ENCODE measurements at places on chromosomes 11 and 22. TPM values are rescaled to one million over a fixed set of nuclear protein-coding genes. Genes with fewer than 3 reads are reported as not detected.
A peak's percentile ranks its signal among the peaks of the same experiment; 100 is the strongest.

GRCh38 chr11:86081455-86081854 is 12.6 kb upstream of the PICALM start:
- H3K27me3 ChIP-seq, result no peaks in the 10 kb centered on the region
- H3K4me3 ChIP-seq, result no peak overlapping the region
- DNase-seq, result no peak

- H3K27ac ChIP-seq, result no peak overlapping the region
- DNase-seq, result no peak
- H3K36me3 ChIP-seq, result no peaks in the 10 kb centered on the region
These were observed 29.0 kb downstream of the CSNK2A3 start for GRCh38 chr11:11324090-11324489.

DNA sequence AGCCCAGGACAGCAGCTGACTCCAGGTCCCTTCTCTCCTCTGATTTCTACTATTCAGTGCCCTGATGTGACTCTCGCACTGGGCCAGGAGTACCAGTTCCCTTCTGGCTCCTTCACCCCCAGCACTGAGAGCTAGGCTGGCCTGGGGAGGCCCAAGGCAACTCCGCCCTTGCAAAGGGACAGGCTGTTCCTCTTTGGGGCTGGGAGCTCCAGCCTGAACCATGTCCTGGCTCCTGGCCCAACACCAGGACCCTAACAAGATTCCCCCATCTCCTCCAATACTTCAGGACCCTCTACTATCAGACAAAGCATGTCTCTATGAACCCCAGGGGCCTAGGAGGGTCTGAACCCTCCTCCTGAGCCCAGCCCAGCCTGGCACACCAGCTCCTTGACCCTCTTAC is 12.5 kb downstream of the CREB3L1 start:
- H3K4me3 ChIP-seq, result no peak overlapping the region
- H3K36me3 ChIP-seq, result no peaks in the 10 kb centered on the region
- peak; percentile 36 for DNase-seq
- peak overlapping the region; percentile 2 for H3K27ac ChIP-seq
- no peaks in the 10 kb centered on the region for H3K27me3 ChIP-seq
- peaks cover 50% of the 10 kb centered on the region for H3K4me1 ChIP-seq

GRCh38 chr22:26417406-26417805 is 11.7 kb upstream of the ASPHD2 start:
- DNase-seq, result no peak
- H3K4me1 ChIP-seq, result no peaks in the 10 kb centered on the region
- no peaks in the 10 kb centered on the region for H3K36me3 ChIP-seq
- H3K4me3 ChIP-seq, result no peak overlapping the region

DNA sequence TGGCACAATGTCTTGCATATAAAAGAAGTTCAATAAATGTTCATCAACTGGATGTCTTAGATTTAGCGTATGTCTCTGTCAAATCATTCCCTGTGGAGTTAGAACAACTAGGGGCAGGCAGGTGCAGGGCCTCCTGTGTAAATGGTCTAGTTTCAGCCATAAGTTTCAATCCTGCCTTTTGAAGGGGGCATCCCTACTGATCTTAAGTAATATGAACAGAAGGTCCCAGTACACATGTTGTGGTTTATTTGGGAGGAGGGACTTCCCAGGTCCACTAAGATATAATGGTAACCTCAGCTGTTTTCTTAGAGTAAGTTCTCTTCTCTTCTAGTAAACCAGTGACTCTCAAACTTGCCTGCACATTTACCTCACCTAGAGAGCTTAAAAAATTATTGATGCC is 19.8 kb downstream of the TTC12 start:
- H3K4me1 ChIP-seq, result no peaks in the 10 kb centered on the region
- H3K27ac ChIP-seq, result no peak overlapping the region
- DNase-seq, result no peak
- H3K4me3 ChIP-seq, result no peak overlapping the region
- H3K36me3 ChIP-seq, result peaks cover 26% of the 10 kb centered on the region

DNA sequence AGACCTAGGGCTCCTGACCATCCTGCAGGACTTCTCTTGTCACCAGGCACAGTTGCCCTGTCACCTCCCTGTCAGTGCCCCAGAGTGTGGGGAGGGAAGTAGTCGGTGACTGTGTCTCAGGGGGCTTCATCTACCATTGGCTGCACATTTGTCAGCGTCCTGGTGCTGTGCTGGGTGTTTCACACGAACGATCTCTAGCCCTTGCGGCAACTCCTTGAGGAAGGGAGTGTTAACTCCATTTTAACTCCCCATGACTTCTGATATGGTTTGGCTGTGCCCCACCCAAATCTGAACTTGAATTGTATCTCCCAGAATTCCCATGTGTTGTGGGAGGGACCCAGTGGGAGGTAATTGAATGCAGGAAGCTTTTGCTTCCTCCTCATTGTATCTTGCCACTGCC is 7.1 kb downstream of the TSKU start:
- no peaks in the 10 kb centered on the region for H3K36me3 ChIP-seq
- DNase-seq, result no peak
- no peak overlapping the region for H3K27ac ChIP-seq

DNA sequence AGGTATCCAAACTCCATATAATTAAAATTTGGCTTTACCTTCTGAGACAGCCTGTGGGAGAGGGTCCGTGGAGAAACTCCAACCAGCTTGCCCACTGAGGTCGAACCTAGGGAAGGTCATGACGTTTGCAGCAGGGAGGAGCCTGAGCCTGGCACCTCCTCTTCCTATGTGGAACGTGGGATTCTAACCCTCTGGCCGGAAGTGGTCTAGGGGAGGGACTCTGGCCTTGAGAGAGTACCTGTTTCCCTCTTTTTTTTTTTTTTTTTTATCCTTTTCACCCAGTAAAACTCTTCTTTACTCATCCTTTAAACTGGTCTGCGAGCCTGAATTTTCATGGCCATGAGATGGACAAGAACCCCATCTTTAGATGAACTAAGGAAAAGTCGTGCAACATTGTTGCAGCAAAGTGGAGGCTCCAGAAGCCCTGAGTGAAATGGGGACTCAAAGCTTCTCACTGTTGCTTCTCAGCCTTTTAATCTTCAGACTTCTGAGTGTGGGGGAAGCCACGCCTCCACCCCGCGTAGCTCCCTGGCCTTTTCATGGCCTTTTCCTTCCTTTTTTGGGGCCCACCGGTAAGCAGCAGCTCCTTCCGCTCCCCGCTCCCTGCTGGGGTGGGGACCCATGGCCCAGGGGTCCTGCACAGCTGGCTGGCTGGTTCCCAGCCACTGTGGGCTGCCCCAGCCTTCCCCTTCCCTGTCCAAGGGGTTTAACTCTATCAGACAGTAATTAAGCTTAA is 1359.9 kb downstream of the LRRC4C start:
- H3K4me1 ChIP-seq, result no peaks in the 10 kb centered on the region
- peak; percentile 1 for DNase-seq
- no peaks in the 10 kb centered on the region for H3K27me3 ChIP-seq
- no peak overlapping the region for H3K27ac ChIP-seq

The DENND6B gene
- 26.0 TPM for total RNA-seq

The UPK3A gene
- not detected for total RNA-seq

The ADM gene
- 43.6 TPM for total RNA-seq

The NRGN gene
- total RNA-seq, result 27.2 TPM

The VSIG10L2 gene
- 0.18 TPM for total RNA-seq
